ENCODE measurements at places on chromosomes 1 and 21.

GRCh38 chr1:181551249-181551648 is 67.9 kb downstream of the CACNA1E start:
- no peak for DNase-seq

- DNase-seq, result peak; percentile 22
Measured at GRCh38 chr1:30450818-30451233, 272.6 kb downstream of the MATN1 start.

DNA sequence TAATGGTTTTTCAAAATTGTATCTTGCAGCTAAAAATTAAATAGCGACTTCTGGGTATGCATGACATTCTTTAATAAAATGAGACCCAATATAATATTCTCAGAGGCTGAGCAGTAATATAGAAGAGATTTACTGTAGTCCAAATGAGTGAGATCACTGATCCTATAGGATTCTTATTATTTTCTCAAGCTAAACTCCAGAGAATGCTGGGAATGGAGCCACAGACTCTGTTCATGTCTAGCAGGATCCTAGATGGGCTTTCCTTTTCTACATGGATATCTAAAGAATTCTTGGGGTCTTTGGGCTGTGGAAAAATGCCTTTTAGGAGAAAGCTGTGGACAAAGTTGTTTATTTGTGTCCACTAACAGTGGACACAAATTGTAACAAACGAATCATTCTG is 150.7 kb upstream of the ZNF644 start:
- no peak for DNase-seq

GRCh38 chr1:64986903-64987871 is 20.8 kb upstream of the JAK1 start:
- DNase-seq, result no peak
